ENCODE measurements at places on chromosomes 2 and 18.

DNA sequence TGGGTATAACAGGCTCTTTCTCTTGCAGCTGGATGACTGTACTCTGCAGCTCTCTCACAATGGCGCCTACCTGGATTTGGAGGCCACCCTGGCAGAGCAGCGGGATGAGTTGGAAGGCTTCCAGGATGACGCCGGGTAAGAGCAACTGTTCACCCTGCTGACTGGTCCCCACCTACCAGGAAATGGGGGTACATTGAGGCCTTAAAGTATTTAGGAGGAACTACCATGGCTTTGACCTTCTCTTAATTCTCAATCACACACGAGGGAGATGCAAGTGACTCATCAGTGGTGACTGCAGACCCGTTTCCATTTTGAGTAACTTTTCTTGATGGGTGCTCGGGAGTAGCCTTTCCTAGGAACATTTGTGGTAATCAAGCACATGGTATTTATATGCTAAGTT lies 58.0 kb downstream of the FHOD3 start:
- DNase-seq: no peak

DNA sequence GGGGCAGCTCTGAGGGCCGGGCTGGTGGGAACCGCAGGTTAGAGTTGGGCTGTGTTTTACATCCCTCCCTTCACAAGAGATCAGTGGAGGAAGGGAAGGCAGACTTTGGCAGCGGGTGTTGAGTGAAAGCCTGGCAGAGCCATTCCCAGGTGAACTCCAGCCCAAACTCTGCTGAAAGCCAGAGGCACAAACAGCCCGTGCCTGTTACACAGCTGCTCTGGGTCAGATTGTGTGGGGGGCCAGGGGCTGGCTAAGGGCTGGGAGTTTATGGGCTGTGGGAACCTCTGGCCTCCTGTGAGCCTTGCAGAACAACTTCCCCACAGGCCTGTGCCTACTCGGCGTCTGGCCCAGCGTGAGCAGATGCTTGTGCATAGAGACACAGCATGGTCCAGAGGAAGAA lies 286.8 kb downstream of the CLIP4 start:
- no peak for DNase-seq

DNA sequence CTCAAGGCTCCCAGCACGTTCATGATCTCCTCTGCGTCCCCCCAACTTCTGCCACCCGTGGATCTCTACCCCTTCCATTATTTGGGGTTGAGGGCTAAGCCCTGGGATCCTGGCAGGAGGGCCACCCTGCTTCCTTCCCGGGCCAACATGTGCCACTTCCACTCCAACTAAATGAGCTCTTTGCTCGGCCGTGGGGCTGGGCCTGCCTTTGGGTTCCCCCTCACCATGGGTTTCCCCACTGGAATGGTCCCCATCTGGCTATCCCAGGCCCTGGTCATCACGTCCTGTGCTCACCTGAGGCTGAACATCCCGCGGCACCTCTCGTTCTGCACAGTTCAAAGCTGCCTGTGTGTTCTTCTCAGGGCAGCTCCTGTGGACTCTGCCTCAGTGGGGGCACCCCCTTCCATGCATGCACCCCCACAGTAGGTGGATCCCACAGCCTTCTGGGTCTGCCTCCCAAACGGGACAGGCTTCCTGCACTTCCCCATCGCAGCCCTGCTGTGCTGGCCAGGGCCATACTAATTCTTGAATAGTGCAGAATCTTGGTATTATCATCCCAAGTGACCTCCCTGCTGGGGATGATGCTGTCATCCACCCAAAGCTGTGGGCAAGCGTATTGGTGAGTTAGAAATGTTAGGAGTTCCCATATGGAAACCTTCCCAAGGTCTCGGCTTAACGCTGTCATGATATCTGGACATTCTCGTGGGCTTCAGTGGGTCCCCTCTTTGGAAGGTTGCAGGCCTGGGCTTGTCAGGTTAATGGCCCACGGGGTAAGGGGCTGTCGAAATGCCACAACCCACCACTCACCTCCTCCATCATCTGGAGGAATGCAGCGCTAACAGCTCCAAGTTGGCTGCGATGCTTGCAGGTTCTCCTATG lies 150.5 kb upstream of the TWIST2 start:
- DNase-seq: no peak

- DNase-seq: no peak
These were observed 376.4 kb downstream of the INSIG2 start for GRCh38 chr2:118464546-118465265.

DNA sequence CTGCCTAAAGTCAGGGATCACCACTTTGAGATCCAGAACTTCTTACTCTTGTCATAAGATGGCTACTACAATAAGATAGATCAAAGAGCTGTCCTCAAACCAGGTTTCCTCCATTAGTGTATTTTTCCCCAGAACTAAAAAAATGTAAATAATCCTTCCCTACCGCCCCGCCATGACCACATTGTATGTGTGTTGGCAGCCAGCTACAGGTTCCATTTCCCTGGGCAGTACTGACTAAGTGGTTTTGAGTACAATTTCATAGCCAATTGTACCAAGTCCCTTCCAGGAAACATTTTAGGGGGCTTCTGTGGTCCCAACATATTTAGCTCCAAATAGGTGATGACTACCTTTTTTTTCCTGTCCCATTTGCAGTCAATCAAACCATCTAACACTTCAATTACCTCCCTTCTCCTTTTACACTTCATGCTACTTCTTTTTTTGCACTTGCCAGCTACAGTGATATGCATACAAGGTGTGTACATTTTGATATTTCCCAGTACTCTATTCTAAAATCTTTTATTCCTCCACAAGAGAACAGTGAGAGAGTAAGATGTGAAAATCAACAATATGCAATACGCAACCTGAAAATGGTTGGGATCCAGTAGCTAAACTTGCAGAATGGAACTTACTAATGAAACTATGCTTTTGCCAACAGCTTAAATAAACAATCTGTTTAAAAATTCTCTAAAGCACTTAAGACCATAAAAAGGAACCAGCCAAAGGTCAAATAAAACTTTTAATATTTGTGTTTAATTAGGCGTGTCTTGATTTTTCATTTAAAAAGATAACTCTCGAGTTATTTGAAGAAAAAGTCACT lies 3.9 kb downstream of the PUM2 start:
- no peak for DNase-seq

DNA sequence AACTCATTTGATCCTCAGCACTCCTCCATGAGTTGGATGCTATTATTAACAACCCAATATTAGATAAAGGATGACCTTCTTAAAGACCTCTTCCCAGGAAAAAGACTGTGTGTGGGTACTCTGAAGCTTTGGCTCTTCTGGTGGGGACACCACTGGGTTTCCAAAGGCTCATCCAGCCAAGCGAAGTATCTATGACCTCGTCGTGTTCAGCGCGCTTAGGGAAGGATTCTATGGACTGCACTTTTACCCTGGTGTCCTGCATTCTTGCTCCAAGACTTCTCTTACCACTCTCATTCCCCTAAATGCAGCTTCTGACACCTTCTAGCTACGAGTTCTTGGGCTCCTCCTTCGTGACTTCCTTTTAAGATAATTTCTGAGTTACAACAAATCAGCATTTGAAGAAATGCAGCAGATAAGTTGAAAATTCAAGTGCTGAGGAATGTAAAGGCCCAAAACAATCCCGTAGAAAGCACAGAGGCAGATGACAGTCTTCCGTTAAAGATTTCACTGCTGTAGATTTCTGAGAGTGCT lies 673 bp upstream of the HNMT start:
- DNase-seq: no peak

GRCh38 chr2:208294482-208295024 lies 28.5 kb downstream of the PIKFYVE start:
- no peak for DNase-seq

DNA sequence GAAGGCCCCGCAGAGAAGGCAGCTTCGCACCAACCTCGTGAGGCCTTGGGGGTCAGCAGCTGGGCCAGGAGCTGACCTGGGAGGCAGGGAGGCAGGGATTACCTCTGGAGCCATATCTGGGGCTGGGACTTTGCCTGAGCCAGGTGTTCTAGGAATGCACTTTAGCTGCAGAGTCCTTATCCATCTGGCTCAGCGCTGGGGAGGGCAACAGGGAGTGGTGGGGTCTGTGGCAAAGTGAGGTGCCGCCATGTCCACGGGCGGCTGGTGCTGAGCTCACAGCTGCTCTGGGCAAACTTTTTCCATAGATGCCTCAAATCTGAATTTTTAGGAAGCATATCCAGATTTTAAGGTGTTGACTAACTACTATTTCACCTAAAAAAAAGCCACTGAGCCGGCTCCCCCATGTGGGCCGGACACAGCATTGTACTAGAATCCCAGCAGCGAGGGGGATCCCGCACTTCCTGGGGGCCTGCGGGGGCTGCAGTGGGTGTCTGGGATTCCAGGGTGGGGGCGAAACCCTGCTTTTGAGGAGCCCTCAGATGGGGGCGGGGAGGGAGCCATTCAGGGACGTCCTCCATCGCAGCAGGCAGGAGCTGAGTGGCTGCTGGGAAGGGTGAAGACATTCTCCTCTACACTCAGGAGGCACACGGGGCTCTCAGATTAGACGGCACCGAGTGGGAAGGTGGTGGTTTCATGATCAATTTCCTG lies 34.6 kb downstream of the RTP5 start:
- DNase-seq: no peak

DNA sequence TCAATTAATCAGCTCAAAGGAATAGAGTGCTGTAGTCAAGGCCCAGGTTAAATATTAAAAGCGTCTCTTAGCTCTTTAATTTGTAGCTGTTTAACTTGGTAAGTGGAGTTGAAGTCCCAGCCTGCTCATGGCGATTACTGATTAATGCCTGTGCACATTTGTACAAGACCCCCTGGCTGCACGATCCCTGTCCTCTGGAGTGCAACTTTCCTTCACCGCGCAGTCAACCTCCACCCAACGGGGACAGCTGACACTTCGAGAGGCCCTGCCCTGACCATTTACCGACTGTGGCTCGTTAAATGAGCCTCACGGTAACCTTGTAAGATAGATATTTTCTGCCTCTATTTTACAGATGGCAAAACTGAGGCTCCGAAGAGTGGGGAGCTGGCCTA lies 5.5 kb upstream of the CYS1 start:
- DNase-seq: no peak

DNA sequence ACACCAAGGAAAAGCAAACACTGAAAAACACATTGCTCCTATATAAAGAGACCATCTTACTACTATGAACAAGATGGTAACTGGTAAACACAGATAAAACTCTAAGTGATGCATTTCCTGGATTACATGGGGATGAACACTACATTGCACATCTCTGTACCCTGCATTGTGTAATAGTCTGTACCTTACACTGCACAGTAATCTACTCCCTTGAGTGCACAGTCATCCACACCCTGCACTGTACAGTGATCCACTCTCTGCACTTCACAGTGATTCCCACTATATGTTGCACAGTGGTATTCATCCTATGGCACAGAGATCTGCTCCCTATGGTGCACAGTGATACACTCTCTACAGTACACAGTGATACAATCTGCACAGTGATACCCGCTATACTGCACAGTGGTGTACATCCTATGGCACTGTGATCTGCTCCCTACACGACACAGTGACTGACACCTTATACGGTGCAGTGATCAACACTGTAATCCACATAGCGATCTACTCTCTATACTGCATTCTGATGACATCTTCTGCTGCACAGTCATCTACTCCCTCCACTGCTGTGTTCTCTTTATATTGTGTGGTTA lies 462.2 kb upstream of the RGPD4 start:
- DNase-seq: no peak

DNA sequence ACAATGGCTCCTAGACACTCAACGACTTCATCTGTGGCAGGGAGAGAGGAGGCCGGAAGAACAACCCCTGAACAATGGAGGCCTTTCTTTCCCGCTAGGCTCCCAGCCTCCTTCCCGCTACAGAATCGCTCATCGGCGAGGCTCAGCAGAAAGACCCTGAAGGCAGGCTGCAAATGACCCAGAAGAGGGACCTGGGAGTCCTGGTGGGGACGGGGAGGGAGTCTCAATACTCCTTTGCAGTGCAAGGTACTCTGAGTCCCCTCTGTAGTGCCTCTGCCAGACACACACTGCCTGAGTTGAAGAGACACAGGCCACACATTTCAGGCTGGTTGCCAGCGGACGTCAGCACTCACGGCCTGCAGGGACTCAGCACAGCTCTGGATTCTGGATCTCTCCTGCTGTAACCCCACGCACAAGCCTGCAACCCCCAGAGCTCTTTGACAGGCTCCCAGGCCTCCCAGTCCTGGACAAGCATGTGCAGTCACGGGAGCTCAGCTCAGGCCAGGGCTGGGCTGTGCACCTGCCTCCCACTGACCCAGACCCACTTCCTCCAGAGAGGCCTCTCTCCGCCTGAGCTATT lies 6.1 kb downstream of the GPR17 start:
- no peak for DNase-seq

DNA sequence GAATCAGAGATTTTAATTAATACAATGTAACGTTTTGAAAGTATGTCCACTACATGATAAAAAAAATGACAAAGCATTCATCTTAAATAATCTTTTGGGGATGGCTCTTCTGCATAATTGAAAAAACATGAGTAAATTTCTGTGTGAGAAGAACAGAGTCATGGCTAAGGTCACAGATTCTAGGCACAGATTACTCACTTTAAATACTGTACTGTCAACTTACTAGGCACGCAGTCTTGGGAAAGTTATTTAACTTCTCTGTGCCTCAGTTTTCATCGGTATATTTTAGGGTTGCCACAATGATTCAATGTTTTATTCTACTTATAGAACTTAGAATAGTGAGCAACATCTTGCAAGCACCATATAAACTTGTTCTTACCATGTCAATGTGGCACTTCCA lies 49.2 kb downstream of the TMEFF2 start:
- DNase-seq: no peak

GRCh38 chr18:63106727-63107126 lies 212.8 kb downstream of the BCL2 start:
- no peak for DNase-seq

GRCh38 chr2:143704451-143705106 lies 575.4 kb downstream of the ARHGAP15 start:
- no peak for DNase-seq

GRCh38 chr2:141911485-141912066 lies 219.2 kb downstream of the LRP1B start:
- no peak for DNase-seq

DNA sequence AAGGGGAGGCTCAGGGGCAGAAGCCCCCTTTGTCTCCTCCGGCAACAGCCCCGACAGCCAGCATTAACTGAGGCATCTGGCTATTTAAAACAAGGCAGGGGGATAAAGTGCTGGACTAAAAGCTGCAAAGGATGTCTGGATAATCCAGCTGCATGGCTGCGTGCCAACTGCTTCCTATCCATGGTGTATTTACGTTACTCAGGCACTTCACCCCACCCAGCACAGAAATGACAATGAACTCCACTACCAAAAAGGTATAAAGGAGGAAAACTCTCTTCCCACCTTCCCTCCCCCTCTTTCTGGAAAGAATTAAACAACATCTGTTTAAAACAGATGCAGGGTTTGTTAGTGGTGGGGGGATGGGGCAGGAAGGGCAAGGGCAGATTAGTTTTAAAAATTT lies 82.5 kb downstream of the SPRED2 start:
- DNase-seq: peak; percentile 81
